ENCODE measurements at places on chromosomes 2 and 18. TPM values are rescaled to one million over a fixed set of nuclear protein-coding genes. Genes with fewer than 3 reads are reported as not detected.

- DNase-seq, result no peak
Measured at GRCh38 chr2:30492619-30493018, 45.6 kb downstream of the LCLAT1 start.

- no peak for DNase-seq
Measured at GRCh38 chr18:36427369-36427768, 129.9 kb downstream of the FHOD3 start.

DNA sequence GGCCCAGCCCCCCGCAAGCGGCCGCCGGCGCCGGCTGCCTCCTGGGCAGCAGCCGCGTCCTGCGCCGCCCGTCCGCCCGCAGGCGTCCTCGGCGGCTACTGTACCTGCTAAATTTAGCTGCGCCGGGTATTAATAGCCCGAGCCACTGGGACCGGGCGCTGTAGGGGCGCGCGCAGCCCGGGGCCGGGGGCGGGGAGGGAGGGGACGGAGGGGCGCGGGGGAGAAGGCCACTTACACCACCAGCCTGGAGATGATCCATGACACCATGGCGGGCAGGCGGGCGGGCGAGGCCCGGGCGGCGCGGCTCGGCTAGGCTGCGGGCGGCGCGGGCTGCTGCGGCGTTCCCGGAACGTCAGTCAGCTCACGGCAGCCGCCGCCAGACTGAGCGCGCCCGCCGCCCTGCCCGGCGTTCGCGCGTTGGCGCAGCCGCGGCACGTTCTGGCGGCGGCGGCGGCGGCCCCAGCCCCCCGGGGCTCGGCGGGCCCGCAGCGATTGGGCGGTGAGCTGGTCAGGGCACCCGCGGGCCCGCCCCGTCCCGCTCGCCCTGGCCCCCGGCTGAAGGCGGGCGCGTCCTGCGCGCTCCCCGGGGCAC lies at the start of gene REEP1:
Gene REEP1 (minus strand): TSS at position 383 of the 592 bp plus-strand sequence. CDS start 116 bp downstream, at position 267.
- DNase-seq, result no peak

- no peak for DNase-seq
Measured at GRCh38 chr2:80026040-80026729, 278.4 kb downstream of the LRRTM1 start.

DNA sequence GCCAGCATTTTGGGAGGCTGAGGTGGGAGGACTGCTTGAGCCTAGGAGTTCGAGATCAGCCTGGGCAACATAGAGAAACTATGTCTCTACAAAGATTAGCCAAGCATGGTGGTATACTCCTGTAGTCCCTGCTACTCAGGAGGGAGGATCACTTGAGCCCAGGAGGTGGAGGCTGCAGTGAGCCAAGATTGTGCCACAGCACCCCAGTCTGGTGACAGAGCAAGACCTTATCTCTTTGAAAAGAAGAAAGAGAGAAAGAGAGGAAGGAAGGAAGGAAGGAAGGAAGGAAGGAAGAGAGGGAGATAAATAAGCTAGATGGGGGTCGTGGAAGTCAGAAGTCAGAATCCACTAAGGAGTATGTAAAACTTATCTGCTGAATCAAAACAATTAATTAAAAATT lies 16.2 kb downstream of the GPR75 start:
- no peak for DNase-seq

DNA sequence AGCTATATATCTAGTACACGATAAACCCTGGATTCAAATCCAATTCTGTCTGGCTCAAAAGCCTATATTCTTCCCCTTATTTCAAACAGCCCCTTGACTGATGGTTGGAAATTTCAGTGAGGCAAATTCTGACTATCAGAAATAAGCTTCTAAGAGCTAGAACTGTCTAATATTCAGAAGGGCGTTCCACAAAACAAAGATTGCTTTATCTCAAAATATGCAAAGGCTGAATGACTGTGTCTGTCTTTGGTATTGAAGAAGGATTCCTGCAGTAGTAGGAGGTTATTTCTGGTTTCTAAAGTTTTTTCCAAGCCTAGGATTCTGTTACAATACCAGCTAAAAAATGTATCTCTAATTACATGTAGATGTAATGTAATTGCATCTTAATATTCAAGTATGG lies 31.1 kb downstream of the DRC1 start:
- no peak for DNase-seq

DNA sequence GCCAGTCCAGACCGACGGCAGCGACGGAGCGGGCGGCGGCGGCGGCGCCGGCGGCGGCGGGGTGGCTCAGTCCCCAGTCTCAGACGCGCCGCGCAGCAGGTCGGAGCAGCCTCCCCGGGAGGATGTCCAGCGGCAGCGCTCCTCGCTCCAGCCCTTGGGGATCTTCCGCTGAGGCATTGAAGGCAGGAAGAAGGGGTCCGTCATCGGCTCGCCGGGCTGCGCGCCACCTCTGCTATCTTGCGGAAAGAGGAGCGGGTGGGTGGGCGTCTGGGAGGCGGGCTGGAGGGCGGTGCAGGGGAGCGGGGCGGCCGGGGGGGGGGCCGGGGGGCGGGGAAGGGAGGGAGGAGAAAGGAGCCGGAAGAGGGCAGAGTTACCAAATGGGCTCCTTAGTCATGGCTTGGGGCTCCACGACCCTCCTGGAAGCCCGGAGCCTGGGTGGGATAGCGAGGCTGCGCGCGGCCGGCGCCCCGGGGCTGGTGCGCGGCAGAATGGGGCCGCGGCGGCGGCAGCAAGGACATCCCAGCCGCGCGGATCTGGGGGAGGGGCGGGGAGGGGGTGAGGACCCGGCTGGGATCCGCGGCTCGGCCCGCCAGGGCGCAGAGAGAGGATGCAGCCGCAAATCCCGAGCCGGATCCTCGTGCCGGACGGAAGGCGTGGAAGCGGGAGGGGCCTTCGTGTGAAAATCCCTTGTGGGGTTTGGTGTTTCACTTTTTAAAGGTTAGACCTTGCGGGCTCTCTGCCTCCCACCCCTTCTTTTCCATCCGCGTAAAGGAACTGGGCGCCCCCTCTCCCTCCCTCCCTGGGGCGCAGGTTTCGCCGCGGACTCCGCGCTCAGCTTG lies at the start of gene NETO1:
Gene NETO1 (minus strand): TSS at position 242 of the 839 bp plus-strand sequence. CDS start 696 bp downstream, outside the sequence.
- DNase-seq, result no peak

- no peak for DNase-seq
Measured at GRCh38 chr2:13686262-13686661, 946.3 kb upstream of the LRATD1 start.

THADA gene
- 32.9 TPM for total RNA-seq

CHN1 gene
- total RNA-seq, result 30.6 TPM

ALLC gene
- not detected for total RNA-seq

TYMS gene
- 4.6 TPM for total RNA-seq

DSG3 gene
- total RNA-seq, result 0.12 TPM

Data from upper lobe of right lung (tissue), 1 donor.